Activated CD4-positive, alpha-beta T cell treated with anti-CD3 and anti-CD28 coated beads, Interleukin-10, Interleukin-2, amounts not matched to agents 100 ng/mL and 50 ng/mL, durations not matched to agents 16 hours and 8 hours (primary cell): ENCODE measurements at places on chromosomes 13 and 19.

DNA sequence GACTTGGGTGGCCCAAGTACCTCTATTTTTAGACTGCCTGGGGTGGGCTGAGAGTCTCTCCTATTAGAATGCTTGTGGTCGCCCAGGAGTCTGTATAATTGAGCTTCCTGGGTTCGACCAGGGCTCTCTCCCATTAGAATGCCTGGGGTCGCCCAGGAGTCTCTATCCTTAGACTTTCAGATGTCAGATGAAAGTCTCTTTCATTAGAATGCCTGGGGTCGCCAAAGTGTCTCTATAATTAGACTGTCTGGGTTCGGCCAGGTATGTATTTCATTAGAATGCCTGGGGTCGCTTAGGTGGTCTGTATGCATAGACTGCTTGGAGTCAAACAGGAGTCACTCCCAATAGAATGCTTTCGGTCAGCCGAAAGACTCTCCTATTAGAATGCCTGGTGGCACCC is 1471.7 kb downstream of the UQCRFS1 start:
- DNase-seq = no peak

- no peak for DNase-seq
Observed at GRCh38 chr13:114173745-114174144, 5.3 kb upstream of the CFAP97D2 start.

DNA sequence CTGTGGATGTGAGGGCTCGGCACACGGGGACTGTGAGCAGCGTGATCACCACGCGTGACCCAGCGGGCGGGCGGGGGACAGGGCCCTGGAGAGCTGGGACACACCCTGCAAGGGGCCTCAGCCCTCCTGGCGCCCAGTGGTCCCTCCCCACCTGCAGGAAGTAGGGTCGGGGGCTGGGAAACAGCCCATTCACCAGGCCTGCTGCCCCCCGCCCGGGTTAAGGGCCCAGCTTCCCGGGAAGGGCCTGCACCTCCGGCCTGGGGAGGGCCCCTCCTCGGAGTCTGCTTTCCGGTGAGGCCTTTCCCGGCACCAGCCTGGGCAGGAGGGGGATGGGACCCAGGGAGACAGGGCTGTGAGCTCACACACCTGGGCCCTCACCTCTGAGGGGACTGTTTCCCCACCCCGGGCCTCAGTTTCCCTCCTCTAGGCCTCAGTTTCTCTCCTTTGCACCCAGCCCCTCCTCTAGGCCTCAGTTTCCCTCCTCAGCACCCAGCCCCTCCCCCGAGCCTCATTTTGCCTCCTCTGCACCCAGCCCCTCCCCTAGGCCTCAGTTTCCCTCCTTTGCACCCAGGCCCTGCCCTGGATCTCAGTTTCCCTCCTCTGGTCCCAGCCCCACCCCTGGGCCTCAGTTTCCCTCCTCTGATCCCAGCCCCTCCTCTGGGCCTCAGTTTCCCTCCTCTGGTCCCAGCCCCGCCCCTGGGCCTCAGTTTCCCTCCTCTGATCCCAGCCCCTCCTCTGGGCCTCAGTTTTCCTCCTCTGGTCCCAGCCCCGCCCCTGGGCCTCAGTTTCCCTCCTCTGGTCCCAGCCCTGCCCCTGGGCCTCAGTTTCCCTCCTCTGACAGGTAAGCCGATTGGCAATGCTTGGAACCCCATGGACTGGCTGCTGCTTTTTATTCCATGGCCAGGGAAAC is 1.9 kb upstream of the MADCAM1 start:
- no peak for DNase-seq

- DNase-seq = no peak
Observed at GRCh38 chr13:46743191-46743590, 53.8 kb downstream of the ESD start.
